ENCODE measurements at places on chromosomes 13 and 19. TPM values are rescaled to one million over a fixed set of nuclear protein-coding genes. Genes with fewer than 3 reads are reported as not detected.

DNA sequence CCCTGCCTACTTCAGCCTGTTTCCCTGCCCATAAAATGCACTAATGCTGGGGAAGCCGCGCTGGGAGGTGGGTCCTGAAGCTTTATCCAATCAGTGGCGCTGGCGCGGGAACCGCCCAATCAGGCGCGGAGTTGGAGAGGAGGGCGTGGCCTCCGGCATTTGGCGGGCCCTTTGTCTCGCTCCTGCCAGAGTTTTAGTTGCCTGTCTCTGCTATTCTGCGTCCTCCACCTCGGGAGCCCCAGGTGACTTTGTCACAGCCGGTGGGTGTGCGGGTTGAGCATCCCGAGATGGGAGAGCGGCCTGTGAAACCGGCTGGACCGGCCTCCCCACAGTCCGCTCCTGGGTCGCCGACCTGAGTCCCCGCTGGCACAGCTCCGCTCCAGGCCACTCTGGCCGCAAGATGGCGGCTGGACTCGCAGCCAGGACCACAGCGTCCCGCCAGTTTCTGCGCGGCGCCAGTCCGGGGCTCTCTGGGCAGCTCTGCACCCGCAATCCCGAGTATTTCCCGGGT lies 30.7 kb upstream of the ZNF429 start:
- DNase-seq, result peak; percentile 95

The FFAR2 gene
- 113 TPM for polyA plus RNA-seq

GRCh38 chr13:77828799-77829198 lies 89.8 kb downstream of the EDNRB start:
- no peak for DNase-seq

DNA sequence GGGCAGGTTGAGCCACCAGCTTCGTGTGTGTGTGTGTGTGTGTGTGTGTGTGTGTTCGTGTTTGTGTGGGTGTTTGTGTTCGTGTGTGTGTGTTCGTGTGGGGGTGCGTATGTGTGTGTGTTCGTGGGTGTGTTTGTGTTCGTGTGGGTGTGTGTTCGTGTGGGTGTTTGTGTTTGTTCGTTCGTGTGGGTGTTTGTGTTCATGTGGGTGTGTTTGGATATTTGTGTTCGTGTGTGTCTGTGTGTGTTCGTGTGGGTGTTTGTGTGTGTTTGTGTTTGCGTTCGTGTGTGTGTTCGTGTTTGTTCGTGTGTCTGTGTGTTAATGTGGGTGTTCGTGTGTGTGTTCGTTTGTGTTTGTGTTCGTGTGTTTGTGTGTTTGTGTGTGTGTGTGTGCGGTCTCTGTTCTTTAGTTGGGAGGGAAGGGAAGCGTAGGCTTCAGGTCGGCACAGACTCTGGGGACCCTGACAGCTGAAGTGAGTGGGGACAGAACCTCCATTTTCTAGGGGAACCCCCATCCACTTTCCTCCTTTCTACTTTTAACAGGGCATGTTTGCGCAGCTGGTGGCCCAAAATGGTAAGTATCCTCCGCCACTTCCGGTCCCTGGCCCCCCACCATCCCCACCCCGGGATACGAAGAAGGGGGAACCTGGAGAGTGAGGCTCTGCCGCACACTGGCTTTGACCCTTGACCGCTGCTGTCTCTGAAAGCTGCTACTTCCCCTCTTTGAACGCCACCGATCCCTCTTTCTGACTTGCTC lies 1.6 kb downstream of the TNFSF9 start:
- DNase-seq, result no peak

DNA sequence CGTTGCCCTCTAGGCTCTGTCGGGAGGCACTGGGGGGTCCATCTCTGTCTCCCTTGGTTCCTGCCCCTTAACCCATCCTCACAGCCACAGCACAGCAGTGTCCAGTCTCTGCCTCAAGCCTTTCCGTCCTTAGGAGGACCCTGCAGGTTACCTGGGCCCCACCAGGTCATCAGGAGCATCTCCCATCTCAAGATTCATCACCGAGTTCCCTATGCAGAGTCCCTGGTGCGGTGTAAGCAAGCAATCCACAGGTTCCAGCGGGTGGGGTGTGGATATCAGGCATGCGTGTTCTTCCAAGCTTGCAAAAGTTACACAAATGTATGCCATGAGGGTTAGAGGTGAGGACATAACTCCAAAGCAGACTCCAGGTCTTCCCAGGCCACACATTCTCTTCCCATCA lies 20.9 kb upstream of the GAS6 start:
- no peak for DNase-seq

The ZNF211 gene
- 7.1 TPM for polyA plus RNA-seq

- DNase-seq, result peak; percentile 50
These were observed 12.6 kb upstream of the METTL21C start for GRCh38 chr13:102707467-102707866.

- no peak for DNase-seq
These were observed 67.5 kb upstream of the DOCK9 start for GRCh38 chr13:99045396-99045795.
